ENCODE measurements at places on chromosomes 11 and 22.

DNA sequence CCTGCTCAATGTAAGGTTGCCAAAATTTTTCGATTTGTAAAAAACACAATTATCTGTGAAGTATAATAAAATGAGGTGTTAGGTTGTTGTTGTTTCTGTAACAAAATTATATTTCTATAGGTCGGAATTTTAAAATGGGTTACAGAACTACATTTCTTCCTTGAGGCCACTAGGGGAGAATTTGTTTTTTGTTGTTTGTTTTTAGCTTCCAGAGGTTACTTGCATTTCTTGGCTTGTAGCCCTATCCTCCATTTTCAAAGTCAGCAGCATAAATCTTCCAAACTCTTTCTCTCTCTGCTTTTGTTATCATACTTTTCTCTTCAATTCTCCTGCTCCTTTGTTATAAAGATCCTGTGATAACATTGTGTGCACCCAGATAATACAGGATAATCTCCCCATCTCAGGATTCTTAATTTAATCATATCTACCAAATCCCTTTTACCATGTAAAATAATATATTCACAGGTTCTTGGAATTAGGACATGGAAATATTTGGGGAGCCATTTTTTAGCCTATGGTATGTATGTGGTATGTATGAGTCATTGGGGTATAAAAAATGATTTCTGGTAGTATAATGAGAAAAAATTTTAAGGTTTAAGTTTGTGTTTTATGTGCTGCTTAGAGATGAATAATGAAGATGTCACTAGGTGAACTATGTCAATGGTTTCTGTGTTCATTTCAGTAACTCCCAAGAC, 9.4 kb upstream of the PATL1 start:
- DNase-seq, result no peak

DNA sequence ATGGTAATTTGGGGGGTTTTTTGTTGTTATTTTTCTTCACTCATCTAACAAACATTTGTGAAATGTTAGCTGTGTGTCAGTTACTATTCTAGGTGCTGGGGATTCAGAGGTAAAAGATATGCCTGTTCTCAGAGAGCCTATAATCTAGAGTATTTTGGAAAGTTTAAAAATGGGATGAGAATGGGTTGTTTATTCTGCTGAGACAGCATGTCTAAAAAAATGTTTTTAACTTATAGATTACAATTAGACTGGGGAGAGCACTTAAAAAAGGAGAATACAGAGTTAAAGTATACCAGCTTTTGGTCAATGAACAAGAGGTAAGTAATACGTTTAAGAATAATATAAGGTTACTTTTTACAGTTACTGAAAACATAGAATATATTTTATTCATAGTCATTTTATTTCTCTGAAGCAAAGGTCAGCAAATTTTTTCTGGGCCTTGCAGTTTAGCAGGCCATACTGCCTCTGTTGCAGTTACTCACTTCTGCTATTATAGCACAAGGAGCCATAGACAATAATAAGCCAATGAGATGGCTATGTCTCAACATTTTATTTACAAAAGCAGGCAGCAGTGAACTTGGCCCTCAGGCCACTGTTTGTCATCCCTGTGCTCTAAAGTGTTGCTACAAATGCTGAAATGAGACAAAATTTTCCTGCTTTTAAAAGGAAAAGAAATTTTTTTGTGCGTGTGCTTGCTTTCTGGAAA, 60.0 kb downstream of the DKK3 start:
- no peak for DNase-seq

DNA sequence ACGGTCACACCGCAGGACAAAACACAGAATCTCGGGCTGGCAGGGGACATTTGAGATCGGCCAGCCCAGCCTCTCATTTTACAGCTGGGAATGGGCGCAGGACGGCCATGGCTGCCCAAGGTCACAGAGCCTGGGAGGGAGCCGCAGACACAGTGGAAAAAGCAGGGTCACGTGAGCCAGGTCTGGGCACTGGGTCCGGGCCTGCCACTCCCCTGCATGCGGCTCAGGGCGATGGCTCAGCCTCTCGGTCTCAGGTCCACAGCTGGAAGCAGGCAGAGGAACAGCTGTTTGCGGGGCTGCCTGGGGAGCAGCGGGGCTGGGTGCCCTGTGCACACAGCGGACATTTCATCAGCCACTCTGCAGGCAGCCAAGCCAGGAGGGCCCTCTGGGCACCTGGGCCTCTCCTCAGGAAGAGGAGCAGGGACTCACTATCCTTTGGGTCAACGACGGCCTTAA, 10.4 kb upstream of the PPARA start:
- DNase-seq, result no peak

GRCh38 chr11:93059117-93059957, 89.9 kb downstream of the MTNR1B start:
- no peak for DNase-seq

- no peak for DNase-seq
Observed at GRCh38 chr11:121829159-121829643, 286.8 kb downstream of the BLID start.

DNA sequence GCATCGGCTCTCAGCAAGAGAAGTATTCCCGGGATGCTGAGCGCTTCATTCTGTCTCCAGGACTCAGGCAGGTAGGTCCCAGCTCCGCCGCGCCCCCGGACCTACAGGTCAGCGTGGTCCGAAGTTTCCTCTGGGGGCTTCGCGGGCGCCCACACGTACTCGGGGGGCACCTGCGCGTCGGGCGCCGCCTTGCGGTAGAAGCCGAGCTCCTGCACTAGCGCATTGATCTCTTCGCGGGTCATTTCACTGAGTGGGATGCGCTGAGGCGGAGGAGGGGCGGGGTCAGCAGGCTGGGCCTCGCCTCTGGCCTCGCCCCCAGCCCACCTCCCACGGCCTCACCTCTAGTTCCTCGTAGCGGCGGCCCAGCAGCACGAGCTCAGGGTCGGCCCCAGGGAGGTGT, 2.5 kb downstream of the SELENOM start:
- DNase-seq, result no peak

- DNase-seq, result no peak
Observed at GRCh38 chr11:64409707-64410403, 50.9 kb downstream of the RPS6KA4 start.

DNA sequence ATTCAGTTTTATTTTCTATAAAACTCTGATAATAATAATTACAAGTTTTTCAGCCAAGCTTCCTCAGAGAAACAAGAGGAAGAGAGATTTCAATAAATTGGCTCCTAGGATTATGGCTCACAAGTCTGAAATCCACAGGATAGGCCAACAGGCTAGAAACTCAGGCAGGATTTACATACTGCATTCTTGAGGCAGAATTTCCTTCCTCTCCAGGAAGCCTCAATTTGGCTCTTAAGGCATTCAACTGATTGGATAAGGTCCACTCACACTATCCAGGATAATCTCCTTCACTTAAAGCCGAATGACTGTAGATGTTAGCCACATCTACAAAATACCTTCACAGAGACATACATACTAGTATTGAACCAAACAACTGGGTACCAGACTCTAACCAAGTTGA, 120.3 kb upstream of the FAT3 start:
- no peak for DNase-seq

- DNase-seq, result no peak
Observed at GRCh38 chr11:98536023-98536422, 484.7 kb upstream of the CNTN5 start.

- no peak for DNase-seq
Observed at GRCh38 chr11:31499576-31500178, 9.7 kb downstream of the IMMP1L start.

DNA sequence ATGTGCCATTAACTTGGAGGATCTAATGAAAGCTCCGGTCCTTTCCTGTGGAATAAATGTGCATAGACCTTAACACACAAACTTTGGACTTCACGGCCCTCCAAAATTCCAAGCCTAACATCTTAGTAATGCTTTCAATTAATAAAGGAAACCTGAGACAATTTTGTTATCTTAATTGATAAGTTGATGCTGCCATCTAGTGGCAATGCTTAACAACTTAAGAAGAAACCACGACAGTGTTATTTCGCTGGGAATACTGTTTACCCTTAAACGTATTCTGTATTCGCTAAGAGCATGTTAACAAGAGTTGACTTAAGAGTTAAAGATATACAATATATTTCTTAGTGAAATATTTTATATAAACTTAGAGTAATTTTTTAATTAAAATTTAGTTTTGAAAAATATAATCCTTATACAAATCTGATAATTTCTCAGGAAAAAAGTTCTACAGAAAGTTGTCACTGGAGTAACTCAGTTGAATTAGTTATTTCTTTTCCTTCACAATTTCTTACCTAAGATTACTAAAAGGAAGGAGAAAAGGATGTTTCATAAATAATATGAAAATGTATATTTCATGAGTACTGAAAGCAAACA, 35.0 kb upstream of the OR9G4 start:
- DNase-seq, result no peak

DNA sequence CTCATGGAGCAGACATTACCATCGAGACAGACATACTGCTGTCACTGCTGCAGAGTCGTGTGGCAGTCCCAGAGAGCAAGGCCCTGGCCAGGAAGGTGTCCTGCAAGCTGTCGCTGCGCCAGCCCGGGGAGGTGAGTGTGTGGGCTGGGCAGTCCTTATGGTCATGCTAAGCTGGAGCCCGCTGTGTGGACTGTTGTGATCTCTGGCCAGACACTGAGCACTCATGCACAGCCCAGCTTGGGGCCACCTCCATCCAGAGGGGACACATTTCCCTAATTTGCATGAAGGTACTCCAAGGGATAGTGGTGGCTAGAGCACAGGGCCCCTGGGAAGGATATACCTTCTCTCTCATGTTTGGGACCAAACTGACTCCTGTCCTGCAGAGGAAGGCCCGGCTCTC, 9.6 kb downstream of the ANKK1 start:
- no peak for DNase-seq

- DNase-seq, result no peak
Observed at GRCh38 chr11:4607096-4607495, 935 bp downstream of the TRIM68 start.

GRCh38 chr22:39122772-39123470, 25.9 kb downstream of the APOBEC3H start:
- no peak for DNase-seq

- no peak for DNase-seq
Observed at GRCh38 chr11:71269603-71270511, 17.5 kb upstream of the SHANK2 start.

GRCh38 chr11:86559311-86559945, 113.0 kb downstream of the ME3 start:
- no peak for DNase-seq

DNA sequence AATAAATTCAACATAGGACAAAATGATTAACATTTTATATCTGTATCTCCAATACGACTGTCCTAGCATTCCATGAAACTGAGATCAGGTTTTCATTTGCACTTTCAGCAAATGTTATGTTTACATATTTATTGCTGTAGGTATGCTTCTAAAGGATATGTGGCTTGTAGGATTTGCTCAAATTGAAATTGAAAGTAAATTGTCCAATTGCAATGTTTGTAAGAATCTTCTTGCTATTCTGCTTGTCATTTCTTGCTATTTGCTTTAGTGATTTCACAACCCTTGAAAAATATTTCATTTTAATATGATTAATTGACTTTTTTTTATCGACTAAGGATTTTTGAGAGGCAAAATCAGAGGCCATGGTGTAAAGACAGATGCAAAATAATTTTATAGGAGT, 904.2 kb upstream of the RAG2 start:
- no peak for DNase-seq

- DNase-seq, result no peak
Observed at GRCh38 chr22:45485261-45485660, 17.4 kb upstream of the FBLN1 start.

GRCh38 chr11:15905366-15906104, 450.8 kb downstream of the SOX6 start:
- no peak for DNase-seq

DNA sequence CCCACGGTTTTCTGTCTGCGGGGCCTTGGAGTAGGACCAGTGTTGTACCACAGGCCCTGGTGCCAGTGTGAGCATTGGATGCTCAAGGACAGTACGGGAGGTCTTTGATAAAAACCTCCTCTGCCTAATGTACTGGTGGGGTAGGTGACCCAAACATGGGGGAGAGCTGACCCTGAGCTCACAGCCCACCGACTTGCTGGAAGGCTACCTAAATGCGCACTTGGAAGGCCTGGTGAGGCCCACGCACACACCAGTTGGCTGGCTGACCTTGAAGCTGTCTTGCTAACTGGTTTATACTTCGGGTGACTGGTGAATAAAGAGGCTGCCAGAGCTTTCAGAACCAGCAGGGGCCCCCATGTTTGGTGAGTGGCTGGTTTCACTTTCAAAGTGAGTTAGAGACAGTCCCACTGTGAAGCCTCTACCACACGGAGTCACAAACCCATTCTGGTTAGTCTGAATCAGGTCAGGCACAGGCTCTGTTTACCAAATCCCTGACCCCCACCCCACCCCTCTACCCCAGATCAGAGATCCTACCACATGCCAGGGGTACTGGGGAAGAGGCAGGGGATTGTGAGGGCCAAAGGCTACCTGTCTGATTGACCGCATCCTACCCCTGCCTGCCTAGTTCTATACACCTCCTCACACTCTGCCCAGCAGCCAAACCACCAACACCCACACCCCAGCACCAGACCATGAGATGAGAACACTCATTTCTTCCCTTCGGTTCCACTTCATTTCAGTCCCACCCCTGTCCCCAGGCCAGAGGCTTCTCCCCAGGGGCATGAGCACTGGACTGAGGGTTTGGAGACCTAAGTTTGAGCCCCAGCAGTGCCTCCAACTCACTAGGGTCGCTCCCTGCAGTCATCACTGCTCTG, 12.7 kb upstream of the IL2RB start:
- DNase-seq, result no peak

All from activated CD8-positive, alpha-beta memory T cell treated with anti-CD3 and anti-CD28 coated beads for 1 hour (primary cell).